T-helper 9 cell (primary cell): ENCODE measurements at places on chromosomes 2 and 18.

GRCh38 chr2:219441451-219442255, 7.0 kb downstream of the SPEG start:
- DNase-seq: peak; percentile 61

- DNase-seq: no peak
These were observed 106.5 kb upstream of the TMEM200C start for GRCh38 chr18:6001867-6002266.

- no peak for DNase-seq
These were observed 8.5 kb downstream of the DTNA start for GRCh38 chr18:34718610-34719009.

GRCh38 chr2:10245021-10245420, 57.7 kb upstream of the HPCAL1 start:
- DNase-seq: no peak

GRCh38 chr2:121613774-121614173, 35.5 kb downstream of the CLASP1 start:
- DNase-seq: no peak

DNA sequence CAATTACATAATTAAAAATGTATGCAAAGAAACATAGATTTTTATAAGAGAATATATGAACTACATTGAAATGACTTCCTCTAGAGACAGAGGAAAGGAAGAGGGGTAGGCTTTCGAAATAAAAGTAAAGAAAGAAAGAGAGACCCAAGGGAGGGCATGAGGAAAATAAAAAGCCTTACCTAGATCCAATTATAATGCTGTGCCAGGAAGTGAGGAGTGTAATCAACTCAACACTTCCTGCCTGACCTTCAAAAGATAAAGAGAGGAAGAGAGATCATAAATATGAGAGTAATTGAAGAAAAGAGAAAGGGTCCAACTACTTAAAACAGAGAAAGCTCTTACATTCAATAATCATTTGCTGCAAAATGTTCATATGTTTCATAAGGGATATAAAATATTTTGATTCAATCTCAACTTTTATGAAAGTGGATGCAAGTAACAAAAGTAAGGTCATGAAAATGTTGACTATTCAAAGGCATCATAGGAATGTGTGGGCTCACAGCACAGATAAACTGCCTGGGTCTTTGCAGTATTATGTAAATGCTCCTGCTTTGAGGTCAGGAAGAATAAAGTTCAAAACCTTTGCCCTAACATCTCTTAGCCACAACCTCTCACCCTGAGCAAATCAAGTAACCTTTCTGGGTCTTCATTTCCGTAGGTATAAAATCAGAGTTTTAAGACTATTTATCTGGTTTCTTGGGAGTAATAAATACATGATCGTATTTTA, 1237.7 kb downstream of the LRP1B start:
- DNase-seq: no peak

GRCh38 chr18:43830947-43831346, 553.7 kb upstream of the SYT4 start:
- no peak for DNase-seq

- DNase-seq: no peak
These were observed 462.2 kb downstream of the BCL11A start for GRCh38 chr2:60091266-60091665.

GRCh38 chr2:85470850-85471800, 52.6 kb downstream of the SH2D6 start:
- no peak for DNase-seq

DNA sequence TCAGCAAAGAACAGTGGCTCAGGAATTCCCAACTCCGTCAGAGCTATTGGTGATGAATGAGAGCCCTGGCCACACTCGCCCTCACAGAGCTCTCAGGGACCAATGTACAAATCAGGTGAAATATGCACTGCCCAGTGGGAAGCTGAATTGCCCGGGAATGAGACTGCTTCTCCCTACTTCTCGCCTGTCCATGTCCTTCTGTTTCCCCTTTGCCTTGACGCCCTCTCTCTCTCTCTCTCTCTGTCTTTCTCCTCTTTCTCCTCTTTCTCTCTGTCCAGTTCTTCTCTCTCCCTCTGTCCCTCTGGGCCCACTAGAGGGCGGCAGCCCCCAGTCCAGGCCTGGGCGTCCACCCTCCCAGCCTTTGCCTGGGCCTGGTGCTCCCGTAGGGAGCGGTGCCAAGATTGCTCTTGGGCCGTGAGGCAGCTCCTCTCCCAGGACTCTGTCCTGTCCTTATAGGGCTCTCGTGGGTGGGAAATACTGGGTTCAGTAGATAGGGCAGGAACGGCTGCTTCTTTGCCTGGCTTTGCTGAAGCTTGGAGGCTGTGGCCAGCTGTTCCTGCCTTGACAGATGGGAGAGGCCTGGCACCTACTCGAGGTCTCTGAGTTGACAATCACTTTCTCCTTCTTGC, 28.4 kb upstream of the PUM2 start:
- DNase-seq: no peak

- no peak for DNase-seq
These were observed 119.3 kb downstream of the MRO start for GRCh38 chr18:50700245-50701165.

DNA sequence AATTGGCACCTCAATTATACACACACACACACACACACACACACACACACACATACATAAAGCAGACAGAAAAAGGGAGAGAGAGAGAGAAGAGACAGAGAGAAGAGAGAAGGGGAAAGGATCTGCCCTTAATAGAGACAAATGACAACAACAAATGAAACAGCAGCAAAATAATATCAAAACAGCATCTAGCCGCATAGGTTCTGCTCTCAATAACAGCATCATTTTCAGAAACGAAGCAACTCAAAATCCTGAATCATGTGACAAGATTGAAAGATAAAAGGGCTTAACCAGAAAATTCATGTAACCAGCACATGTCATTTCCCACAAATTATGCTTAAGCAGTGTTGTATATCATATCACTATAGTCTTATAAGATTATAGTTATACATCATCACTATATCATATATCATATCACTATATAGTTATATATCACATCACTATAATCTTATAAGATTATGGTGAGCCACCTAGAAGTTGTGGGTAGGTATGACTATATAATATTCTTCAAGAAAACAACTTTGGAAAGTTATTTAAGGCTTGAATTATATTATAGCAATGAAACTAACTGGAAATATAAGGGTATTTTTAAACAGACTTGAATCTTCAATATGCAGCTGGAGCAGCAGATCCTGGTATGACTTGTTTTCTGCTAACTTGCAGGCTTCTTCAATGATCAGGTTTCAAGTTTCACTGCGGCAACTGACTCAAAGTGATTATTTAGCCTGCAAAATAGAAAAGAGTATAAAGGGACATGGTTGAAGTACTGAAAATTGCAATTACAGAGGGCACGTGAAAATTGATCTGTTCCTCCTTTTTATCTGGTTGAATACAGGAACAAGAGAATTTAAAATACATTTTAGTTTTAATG, 16.1 kb upstream of the VPS54 start:
- no peak for DNase-seq

DNA sequence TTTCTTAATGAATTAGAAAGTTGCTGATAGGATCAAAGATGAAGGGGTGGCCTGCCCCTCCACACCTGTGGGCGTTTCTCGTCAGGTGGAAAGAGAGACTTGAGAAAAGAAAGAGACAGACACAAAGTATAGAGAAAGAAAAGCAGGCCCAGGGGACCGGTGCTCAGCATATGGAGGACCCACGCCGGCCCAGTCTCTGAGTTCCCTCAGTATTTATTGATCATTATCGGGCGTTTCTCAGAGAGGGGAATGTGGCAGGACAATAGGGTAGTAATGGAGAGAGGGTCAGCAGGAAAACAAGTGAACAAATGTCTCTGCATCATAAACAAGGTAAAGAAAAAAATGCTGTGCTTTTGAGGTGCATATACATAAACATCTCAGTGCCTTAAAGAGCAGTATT, 144.3 kb downstream of the CCDC102B start:
- no peak for DNase-seq

DNA sequence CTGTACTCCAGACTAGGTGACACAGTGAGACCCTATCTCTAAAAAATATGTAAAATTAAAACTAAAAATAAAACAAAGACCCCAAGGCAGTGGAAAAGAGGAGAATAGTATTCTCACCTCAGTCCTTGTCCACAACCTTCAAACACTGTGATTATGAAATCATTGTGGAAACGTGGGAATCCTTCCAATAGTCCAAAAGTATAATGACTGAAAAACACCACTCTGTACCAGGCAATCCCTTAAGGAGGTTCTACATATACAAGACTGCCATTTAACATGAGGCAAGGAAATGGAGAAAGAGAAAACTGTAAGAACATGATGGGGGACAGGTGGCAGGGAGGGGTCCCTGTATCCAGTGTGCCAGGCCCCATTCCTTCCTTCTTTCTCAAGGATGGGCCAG, 66.1 kb downstream of the ACVR1 start:
- no peak for DNase-seq

DNA sequence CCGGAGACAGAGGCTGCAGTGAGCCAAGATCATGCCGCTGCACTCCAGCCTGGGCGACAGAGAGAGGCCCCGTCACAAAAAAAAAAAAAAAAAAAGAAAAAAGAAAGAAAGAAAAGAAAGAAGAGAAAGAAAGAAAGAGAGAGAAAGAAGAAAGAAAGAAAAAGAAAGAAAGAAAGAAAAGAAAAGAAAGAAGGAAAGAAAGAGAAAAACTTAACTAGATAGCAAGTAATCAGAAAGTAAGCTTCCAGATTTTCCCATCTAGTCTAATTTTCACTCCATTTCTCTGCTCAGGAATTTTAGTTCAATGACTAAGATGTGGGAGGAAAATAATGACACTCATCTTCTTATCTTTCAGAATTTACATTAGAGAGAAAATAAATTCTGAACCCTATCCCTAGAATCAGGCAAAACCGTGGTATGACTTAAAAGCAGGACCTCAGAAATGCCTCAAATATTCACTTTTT, 2.4 kb downstream of the GFPT1 start:
- DNase-seq: no peak

GRCh38 chr2:169362894-169363559, 693 bp upstream of the LRP2 start:
- DNase-seq: no peak

DNA sequence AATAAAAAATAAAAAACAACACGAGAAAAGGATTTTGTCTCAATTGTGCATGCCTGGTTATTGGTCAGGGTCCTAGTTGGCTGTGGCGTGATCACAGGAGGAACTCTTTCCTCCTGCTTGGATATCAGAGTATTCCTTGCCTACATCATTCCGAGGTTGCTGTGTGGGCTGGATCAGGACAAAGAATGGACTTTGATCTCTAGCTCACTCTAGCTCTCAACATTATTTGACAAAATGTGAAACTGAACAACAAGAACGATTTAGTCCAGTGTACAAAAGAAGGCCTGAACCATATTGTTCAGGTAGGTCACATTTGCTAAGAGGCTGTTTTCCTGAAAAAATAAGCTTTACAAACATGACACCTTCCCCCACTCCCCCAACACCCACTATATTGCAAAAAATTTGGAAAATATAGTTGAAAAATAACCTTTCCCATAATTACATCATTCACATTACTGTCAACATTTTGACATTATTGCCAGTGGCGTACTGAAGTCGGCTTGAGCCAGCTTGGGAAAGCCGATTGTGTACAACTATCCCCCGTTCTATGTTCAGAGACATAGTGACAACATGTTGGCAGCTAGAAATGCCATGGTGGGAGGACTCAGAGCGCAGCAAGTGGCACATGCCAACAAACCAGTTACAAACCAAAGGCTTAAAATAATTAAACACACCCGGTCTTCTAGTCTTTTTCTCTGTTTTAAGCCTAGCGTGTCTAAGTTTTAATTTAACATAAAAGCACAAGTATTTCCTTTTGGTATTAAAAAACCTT, 179.0 kb downstream of the LPIN1 start:
- no peak for DNase-seq

DNA sequence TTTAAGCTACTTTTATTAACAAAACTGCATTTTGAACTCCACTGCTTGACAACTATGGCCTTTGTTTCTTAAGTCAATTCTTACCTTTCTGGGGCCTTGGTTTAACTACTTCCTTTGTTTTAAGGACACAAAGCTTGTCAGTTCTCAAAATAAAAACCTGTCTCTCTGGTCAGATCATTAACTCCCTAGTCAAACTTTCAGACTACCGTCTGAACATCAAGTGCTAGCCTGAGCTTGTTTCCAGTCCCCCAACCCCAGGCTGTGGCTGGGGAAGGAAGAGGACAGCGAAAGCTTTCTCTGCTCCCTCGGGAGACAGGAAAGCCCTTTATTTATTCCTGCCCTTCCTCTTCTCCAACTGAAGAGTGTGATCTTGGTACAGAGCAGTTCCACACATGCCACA, 1.7 kb downstream of the SH3YL1 start:
- DNase-seq: no peak

DNA sequence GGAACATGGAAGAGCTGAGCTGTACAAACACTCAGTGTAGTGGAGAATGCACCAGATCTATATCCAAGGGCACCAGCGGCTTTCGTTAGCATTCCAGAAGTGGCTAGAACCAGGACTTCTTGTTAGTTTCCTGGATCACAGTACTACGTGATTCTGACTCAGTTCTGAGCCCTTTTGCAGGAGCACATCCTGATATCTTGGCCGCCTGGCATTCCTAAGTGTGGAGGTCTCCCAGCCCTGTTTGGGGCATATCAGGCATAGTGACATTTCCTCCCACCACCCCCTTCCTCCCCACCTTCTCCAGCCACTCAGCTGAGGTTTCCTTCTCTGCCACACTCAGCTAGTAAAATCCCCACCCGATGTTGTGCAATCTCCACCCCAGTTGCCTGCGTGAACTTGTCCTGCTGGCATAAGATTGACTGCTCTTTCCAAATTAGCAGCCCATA, 63.4 kb downstream of the BMP10 start:
- no peak for DNase-seq

DNA sequence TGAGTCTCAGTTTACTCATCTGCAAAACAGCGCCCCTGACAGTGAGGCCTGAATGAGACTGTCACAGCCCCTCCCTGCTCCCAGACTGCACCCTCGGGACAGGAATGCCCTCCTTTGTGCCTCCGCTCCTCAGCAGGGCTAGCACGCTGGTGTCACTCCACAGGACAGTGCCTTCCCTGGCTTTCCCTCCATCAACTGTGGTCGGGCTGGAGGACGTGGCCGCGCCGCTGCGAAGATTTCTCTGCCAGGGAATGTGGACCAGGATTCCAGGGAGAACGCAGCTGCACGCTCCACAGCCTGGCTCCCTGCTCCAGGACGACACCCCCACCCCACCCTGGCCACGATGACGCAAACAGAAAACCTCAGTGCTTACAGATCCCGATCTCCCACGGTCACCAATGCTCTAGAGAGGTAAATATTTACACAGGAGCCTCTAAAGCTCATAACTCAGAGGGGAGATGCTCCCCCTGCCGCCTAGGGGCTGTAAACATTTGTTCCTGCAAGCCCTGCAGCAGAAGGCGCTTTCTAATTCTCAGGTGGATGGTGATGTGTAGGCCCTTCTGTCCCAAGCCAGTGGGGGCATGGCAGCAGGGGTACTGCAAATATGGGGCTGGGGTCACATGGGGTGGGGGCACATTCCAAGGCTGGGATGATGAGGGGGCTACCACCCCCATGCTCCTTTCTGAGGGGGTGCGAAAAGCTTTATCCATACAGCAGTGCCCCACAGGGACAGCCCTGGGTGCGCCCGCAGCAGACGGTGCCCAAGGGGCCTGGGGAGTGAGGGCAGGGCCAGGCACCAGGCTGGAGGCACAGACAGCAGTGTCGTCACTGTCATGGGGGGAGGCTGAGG, 12.4 kb downstream of the HS6ST1 start:
- no peak for DNase-seq
